ENCODE measurements at places on chromosomes 7 and 10.

DNA sequence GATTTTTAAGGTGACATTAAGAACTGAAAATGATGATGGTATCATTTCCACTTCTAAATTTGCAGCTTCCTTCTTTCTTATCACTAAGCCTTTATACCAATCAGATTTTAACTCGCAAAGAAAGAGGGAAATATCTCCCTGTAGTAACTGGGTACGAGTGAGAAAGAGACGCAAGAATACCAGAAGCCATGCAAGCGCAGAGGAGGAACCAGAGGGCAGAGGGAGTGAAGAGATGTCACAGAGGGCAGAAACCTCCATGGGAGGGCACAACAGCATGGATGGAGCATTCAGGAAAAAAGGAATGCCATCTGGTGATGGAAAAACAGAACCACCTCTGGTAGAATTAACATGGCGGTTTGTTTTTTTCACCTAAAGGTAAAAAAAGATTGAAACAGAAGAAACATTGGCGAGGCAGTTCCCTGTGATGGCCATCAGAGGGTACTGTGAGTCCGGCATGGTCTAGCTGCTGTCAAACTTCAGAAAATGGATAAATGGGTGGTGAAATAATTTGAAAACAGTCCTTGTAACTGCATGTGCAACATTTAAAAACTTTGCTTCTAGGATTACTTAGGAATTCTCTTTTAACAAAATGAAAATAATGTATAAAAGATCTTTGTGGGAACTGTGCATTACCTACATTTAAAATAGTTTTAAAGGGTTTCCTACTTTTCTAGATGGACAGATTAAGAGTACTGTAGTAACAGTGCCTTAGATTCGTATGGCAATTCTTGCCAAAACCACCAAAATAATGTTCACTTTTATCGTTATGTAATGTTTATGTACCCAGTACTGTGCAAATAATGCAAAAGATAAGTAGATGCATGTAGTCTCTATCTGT is 91.8 kb downstream of the ARHGAP12 start:
- DNase-seq: peak; percentile 68

DNA sequence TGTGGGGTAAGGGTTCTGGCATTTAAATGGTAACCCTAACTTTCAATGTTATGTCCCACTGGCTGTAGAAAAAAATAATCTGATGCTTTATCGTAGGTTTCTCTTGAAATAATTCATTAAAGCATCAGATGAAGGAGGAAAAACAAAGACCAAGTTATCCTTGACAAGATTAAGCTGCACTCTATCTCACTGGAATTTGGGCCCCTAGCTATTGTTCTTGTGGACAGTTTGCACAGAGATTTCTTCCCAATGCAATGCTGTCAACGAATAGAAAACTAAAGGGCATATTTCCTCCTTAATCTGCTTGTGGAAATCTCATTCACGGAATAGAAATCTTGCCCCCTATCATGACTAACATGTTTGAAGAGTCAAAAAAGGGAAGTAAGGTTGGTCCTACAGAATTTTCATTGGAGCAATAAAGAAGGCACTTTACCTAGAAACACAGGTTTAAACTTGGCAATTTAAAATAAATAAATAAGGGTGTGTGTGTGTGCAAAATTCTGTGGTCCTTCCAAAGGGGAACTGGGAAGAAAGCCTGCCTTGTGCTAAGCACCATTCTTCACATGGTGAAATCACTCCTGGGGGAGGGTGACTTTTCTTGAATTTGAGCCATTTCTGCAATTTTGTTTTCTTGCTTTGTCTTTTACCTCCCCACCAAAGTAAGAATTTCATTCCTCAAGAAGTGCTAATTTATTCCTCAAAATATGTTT is 242.8 kb downstream of the GLI3 start:
- peak; percentile 34 for DNase-seq

- peak; percentile 61 for DNase-seq
Measured at GRCh38 chr7:34087892-34088891, 182.9 kb downstream of the BMPER start.

DNA sequence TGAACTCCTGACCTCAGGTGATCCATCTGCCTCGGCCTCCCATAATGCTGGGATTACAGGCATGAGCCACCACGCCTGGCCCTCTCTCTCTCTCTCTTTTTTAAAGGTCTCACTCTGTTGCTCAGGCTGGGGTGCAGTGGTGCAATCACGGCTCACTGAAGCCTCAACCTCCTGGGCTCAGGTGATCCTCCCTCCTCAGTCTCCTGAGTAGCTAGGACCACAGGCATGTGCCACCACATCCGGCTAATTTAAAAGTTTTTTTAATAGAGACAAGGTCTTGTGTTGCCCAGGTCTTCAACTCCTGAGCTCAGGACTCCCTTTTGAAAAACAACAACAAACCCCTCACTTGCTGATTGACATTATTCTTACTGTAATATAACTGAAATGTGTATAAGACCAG is 11.6 kb downstream of the PALD1 start:
- no peak for DNase-seq

- DNase-seq: peak; percentile 98
Measured at GRCh38 chr7:76294344-76295024, 8.0 kb upstream of the HSPB1 start.

DNA sequence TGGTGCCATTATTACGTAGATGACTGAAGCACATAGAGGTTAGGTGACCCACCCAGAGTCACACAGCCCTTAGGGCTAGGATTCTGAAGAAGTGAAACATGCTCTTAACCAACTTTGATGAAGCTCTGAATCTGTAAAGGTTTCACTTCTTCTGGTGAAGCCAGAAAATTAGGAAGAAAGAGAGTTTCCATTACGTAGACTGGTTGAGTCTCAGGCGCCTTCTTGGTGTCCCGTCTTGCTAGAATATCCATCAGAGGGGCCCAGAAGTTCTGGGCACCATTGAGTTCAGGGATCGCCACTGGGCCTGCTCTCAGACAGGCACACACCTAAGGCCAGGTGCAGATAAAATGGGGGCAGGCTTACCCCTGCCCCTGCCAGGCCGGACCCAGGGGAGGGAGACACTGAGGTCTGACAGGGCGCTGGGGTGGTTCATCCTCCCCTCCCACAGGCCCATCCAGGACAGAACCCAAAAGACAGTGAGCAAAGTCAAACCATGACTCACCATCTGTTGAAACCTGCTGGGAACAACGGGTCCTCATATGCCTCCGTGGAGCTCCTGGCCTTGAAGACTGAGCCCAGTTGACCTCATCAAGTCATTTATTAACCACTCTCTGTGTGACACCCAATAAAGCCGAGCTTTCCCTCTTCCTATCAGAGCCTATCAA is 33.2 kb downstream of the DRGX start:
- no peak for DNase-seq

GRCh38 chr7:66807736-66808135 is 67.2 kb downstream of the RABGEF1 start:
- no peak for DNase-seq

- DNase-seq: peak; percentile 78
Measured at GRCh38 chr7:151315038-151315655, 26.5 kb upstream of the NUB1 start.

DNA sequence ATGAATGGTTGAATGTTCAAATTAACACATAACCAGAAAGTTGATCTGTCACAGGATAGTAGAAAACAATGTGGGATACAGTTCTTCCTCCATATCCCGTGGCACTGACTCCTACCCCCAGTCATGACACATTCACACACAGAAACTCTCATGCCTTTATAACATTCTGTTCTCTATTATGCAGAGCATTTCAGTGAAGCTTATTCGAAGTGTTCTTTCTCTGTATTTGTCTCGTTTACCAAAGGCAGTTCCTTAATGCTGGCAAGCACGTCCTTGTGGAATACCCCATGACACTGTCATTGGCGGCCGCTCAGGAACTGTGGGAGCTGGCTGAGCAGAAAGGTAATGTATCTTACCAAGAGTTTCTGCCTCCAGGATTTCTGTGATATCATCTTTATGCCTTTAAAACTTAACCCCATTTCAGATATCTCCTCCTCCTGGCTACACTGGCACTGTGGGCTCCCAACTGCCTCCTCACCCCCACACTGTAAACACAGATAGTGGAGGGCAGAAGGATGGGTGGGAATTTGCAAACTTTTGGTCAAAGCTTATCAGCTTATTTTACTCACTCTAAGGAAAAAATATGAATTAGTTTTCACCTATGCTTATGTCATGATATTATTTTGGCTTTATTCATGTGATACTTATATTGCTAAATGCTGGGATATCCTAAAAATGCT is 34.1 kb downstream of the BLVRA start:
- DNase-seq: no peak

GRCh38 chr7:33590916-33591315 is 314.4 kb upstream of the BMPER start:
- peak; percentile 30 for DNase-seq

DNA sequence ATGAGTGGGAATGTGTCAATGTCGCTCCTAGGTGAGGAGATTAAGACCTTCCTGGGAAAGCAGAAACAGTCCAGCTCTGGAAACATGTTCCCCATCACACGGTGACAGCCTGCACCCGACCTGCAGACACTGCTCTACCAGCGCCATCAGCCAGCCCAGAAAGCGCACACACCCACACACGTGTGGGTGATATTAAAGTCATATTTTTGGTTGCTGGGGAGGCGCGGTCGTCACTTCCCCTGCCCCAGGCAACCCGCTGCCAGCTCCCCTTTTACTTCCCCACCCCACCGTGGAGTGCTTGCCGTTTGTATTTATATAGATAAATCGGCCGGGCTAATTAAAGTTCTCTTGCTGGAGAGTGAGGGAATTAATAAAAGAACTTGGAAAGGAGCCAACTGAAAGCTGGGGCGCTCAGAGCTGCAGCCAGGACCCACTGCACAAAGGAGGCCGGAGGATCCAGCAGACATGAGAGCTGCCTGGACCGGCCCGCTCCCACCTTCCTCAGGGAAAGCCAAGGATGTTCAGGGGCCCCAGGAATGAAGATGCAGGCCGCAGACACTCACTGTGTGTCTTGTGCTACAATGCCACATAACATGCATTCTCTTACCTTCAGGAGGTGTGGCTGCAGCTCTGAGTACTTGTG is 145.2 kb upstream of the UNC5B start:
- no peak for DNase-seq

GRCh38 chr10:69416695-69417094 is at the start of gene TACR2:
TSS of gene TACR2 (minus strand) at chr10:69416918. CDS start at chr10:69416323, 595 bp downstream.
- no peak for DNase-seq

- DNase-seq: no peak
Measured at GRCh38 chr10:62136931-62137330, 131.7 kb downstream of the RTKN2 start.

GRCh38 chr10:14904316-14904732 is 25.7 kb downstream of the SUV39H2 start:
- peak; percentile 64 for DNase-seq

DNA sequence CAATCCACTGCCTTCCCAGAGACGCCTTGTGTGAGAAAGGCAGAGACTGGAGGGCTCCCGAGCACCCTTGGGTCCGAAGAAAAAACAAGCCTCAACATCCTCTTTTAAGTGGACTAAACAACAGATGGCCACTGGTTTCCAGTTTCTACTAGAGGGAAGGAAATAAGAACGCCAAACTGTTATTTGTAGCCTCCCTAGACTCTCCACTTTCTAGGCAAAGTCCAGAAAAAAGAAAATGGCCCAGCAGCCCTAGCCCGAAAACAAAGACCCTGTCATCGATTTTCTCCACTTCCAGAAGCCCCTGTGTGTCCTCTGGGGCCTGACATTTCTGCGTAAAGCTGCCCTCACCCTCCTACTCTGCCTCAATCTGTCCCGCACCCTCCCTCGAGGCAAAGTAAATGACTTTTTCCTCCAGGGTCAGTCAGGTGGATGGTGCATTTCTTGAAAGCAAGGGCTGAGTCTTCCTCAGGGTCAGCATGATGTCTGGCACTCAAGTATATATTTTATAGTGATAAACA is 6.0 kb downstream of the RGS10 start:
- no peak for DNase-seq

GRCh38 chr10:116002735-116003134 is 270.3 kb downstream of the GFRA1 start:
- DNase-seq: no peak

GRCh38 chr7:27097686-27098577 is 2.1 kb upstream of the HOXA1 start:
- peak; percentile 76 for DNase-seq

GRCh38 chr7:114426824-114427223 is 12.2 kb downstream of the FOXP2 start:
- peak; percentile 54 for DNase-seq

DNA sequence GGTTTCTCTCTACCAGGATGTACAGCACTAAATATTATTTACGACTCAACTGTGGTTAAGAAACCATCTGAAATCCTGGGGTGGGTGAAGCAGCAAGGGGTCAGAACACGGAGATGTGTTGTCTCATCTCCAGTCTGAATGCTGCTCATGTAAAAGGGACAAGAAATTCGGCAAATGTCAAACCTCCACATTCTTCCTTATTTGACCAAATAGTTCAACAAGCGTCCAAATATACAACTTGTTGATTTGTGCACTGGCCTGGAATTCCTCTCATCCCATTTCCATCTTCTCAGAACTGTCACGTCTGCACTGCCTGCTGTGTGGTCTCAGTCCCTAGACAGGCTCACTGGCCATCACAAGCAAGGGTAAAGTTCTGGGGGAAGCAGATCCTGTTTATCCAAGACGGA is 520.0 kb downstream of the PARD3 start:
- DNase-seq: no peak

DNA sequence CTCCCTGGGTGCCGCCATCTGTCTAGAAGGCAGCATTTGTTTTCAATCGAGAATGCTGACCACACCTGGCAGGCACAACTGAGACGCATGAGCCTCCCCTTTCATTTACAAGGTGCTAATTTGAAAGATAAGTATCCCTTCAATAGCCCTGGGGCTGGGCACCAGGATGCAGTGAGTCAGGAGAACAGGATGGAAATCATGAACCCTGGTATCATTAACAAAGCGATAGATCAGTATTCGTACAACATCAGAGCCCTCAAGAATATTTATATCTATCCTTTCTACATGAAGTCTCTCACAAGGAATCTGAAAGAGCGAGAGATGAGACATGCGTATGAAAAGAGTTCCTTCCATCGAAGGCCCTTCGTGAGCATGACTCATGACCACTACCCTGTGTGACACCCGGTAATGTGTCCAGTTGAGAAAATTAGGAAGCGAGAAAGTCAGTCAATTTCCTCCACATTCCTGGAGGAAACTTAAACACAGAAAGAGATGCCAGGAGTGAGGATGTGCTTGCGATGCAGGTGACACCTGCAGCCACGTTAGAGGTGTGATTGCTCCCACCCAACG is 123.1 kb upstream of the PITRM1 start:
- DNase-seq: no peak

DNA sequence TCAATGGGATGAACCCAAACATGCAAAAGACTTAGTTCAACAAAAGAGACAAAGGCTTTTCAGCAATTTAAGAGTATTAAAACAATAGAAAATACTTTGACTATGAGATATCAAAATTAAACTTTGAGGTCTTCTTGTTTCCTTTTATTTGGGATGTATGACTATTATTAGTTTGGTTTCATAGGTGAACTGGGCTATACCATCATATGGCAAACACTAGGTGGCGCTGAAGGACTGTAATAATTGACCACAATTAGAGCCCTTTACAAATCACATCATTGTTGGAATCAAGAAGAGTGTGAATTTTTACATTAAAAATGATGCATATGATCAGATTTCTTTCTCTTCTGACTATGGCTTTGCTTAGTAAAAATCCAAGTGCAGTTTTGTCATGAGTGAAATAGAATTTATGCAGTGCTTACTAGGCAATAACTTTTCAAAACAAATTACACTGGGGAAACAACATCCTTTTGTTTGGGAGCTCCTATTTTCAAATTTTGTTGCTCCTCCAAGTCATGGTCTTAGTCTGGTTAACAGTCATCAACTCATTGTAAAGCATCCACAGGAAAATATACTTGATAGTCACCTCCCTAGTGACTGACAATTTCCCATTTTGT is 14.7 kb upstream of the NXPH1 start:
- DNase-seq: peak; percentile 73

All from GM23248 (cell line).